ENCODE measurements at places on chromosomes 16 and 17.

DNA sequence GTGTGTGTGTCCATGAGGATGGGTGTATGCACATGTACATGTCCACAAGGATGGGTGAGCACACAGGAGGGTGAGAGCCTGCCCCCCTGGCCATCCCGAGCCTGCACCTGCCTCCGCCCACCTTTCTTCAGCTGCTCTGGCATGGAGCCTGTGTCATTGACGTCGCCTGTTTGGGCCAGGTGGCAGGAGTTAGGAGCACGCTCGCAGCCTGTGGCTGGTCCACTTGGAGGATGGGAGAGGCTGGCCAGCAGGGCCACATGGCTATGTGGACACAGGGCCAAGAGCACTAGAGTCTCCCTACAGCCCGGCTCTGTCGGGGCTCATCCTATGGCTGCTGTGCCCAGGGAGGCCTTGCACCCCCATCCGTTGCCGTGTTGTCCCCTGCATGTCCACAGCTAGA is 21.4 kb downstream of the BAHCC1 start:
- DNase-seq, result no peak

DNA sequence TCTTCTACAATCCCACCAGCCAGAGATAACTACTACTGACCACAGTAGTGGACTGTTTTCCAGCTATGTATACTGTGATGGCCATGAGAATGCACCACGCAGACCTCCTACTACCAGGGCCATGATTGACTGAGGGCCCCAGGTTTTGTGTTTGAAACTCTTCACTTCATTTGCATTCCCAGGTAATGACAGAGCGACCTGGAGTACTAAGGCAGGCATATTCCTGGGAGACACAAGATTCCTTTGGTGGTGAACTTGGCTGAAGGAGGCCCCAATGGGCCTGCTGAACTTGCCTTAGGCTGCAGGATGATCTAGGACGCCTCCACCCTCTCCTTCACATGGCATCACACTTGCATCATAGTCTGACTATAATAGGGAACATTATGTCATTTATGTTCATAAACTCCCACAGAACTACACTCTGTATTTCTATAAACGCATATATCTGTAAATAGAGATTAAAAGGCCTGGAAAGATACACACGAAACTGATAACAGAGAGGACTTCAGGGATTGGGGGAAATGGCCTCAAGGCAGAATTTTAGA is 30.4 kb downstream of the CLEC19A start:
- DNase-seq, result no peak

DNA sequence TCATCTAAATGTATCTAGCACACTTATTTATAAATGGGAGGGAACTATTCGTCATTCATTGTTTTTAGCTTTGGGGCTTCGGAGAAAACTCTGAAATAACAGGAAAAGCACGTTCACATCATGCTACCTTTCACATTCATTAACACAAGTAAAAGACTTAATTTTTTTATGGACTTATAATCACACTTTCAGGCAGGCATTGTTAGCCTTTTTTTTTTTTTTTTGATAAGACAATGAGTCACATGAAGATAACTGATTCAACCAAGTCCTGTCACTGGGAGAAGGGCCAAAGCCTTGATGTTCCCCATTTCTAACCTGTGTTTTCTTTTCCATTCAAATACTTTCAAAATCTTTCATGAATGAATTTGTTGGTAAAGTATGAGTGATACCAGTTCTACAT is 631.3 kb upstream of the CA10 start:
- DNase-seq, result no peak

DNA sequence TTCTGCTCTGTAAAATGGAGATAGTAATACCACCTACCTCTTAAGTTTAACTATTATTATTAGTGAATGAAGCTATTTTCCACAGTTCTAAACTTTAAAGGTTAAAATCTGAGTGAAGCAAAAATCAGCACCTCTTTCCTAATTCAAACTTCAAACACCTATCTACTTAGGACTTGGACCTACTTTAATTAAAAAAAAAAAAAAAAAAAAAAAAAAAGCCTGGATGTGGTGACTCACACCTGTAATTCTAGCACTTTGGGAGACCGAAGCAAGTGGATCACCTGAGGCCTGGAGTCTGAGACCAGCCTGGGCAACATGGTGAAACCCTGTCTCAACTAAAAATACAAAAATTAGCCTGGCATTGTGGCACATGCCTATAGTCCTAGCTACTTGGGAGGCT is 5.0 kb upstream of the KANSL1 start:
- DNase-seq, result no peak

- DNase-seq, result no peak
Measured at GRCh38 chr17:51118330-51119195, 2.1 kb downstream of the SPAG9 start.

- DNase-seq, result no peak
Measured at GRCh38 chr16:1182316-1182671, 29.4 kb downstream of the CACNA1H start.

DNA sequence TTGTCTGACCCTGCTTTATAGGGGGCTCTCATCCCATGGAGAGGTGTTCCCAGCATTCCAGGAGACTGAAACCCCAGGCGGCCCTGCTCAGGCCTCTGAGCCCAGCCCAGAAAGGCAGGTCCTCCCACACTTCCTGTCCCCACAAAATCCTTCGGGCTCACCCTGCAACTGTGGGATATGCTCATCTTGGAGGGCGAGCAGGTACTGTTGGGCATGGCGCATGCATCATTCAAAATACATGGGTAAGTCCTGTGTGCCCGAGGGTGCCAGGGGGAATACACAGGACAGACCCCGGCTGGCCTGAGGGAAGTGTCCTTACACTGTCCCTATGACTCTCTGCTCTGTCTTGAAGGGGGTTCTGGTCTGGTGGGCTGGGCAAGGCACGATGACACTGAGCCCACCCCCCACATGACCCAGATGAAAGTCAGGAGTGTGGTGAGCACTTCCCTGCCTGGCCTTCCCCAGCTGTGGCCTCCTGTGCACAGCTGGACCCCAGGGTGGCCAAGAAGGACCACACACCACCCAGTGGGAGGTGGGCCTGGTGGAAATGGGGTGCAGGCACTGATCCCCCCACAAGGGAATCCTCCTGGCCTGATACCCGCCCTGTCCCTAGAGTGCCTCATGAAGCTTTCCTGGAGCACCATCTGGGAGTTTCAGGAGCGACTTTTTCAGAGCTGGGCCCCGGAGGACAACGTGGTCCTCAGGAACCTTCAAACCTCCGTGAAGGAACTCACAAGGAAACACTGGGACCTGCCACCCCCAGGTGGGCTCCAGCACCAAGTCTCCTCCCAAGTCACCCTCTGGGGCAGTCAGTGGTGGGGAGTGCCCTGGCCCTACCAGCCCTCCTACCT is 46.7 kb downstream of the USP22 start:
- no peak for DNase-seq

Data from iPS DF 19.7 (cell line).